ENCODE measurements at places on chromosomes 13 and 19.

- DNase-seq, result no peak
Measured at GRCh38 chr13:112651750-112652511, 37.9 kb upstream of the ATP11A start.

DNA sequence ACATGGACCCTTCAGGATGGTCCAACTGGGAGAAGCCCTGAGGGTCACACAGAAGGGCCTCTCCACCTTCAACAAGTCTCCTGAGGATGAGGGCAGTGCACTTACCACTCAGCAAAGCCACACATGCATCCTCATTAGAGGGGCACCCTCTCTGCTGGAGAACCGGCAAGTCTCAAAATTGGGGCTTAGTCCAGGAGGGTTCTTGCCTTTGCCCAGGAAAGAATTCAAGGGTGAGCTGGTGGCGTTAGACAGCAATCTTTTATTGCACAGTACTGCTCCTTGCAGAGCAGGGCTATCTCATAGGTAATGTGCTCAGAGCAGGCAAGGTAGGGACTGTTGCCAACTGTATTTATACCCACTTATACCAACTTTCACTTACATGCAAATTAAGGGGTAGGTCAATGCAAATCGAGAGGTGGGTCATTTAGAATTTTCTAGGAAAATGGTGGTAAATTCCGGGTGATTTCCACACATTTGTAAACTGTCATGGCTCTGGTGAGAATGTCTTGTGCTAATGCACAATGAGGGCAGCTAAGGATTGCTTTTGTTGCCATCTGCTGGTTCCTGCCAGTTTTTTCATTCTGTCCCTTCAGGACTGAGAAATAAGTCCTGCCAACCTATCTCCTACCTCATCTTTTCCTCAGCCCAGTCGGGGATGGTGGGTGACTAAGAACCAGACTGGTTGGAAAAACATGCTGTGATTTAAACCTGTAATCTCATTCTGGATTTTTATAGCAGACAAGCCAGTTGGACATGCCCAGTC, 27.8 kb upstream of the IGSF23 start:
- DNase-seq, result no peak

DNA sequence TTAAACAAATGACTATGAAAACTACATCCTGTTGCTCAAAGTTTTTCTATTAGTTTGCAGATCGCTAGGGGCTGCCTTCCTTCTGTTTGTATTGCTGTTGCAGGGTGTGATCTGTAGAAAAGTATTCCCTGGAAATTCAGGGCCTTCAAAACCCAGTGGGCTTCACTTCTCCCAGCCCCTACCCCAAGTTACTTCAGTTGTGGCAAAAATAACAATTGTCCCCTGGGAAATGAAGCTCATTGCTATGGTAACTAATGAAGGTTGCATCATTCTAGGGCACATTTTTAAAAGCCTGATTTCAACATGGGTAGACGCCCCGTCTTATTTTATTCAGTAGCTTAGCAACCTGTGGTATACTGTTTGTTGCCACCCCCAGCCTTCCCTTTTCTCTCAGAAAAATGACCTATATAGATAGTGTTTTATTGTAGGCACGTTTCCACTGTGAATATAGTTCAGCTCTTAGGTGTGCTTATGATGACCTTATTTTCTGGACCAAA, 60.9 kb downstream of the WDFY2 start:
- no peak for DNase-seq

DNA sequence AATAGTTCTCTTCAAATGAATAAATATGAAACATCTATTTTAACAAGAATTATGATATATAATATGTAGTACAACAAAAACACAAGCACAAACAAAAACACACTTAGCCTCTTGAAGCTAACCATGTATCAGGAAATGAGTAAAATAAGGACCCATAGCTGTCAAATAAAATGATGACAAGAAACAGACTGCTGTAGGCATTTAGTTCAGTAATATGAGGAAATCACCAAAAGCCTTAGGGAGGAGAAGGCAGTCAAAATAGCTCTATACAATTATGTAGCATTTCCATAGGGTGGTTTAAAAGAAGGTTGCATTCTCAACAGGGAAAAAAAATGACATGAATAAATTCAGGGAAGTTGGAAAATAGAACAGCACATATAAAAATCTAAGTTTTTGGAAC, 163.4 kb downstream of the PCDH20 start:
- DNase-seq, result no peak

DNA sequence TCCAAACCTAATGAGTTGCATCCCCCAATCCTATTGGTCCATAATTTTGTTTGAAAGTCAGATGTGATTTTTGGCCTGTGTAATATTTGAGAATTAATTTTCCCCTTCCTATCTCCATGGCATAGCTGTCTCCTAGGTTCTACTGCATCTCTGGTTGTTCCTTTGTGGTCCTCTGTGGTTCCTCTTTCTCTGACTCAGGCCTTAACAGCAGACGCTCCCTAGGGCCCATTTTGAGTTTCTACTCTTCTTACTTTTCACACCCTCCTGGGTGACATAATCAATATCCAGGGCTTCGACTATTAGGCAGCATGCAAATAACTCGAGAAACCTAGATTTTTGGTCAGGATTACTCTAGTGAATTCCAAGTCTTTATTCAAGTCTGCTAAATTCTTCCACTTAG, 160.7 kb downstream of the RFC3 start:
- DNase-seq, result no peak

- no peak for DNase-seq
Measured at GRCh38 chr19:4914736-4915501, 5.6 kb downstream of the UHRF1 start.

DNA sequence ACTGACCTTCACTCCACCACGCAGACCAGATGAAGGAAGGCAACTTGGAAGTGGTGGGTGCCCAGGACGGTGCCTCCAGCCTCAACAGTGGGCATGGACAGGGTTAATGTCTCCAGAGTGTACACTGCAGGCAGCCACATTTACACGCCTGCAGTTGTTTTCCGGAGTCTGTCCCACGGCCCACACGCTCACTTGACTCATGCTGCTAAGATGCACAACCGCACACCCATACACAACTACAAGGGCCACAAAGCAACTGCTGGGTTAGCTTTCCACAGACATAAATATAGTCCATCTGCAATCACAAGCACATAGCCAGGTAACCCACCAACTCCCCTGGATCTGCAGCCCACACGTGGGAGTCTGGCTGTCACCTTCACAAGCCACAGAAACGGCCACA, 12.6 kb upstream of the AXL start:
- DNase-seq, result no peak

GRCh38 chr19:12681074-12681987, at the start of gene DHPS:
Gene DHPS (minus strand): TSS chr19:12681880. CDS start chr19:12681766, 114 bp downstream.
- peak; percentile 96 for DNase-seq

DNA sequence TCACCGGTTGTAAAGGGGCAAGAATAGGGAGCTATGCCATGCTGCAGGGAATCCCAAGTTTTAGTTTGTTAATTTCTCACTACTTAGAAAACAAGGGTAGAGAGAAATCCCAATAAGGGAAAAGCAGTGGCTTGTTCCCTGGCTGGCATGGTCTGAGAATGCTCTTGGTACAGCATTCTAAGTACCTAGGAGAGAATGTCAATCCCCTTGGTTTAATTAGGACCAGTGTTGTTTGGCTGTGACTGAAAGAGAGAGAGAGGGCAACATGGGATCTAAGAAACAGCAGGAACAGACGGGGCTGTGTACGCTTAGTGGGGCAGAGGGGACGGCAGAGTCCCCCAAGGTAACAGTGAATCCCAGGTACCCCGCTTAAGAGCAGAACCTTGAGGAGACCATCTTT, 228.8 kb downstream of the PCDH9 start:
- DNase-seq, result no peak

DNA sequence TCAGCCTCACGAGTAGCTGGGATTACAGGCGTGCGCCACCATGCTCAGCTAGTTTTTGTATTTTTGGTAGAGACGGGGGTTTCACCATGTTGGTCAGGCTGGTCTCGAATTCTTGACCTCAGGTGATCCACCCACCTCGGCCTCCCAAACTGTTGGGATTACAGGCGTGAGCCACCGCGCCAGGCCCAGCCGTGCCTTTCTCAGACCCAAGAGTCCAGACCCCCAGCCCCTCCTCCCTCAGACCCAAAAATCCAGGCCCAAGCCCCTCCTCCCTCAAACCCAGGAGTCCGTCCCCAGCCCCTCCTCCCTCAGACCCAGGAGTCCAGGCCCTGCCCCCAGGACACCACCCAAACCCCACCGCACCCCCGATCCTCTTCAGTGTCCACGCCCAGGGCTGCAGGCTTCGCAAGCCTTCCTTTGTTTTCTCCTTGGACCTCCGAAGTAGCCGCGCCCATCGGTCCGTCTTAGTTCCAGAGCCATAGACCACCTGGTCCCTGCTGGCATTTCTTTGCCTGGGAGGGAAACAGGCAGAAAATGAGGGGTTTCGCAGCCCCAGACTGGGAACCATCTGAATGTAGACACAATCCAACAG, 3.7 kb downstream of the TMC4 start:
- no peak for DNase-seq

DNA sequence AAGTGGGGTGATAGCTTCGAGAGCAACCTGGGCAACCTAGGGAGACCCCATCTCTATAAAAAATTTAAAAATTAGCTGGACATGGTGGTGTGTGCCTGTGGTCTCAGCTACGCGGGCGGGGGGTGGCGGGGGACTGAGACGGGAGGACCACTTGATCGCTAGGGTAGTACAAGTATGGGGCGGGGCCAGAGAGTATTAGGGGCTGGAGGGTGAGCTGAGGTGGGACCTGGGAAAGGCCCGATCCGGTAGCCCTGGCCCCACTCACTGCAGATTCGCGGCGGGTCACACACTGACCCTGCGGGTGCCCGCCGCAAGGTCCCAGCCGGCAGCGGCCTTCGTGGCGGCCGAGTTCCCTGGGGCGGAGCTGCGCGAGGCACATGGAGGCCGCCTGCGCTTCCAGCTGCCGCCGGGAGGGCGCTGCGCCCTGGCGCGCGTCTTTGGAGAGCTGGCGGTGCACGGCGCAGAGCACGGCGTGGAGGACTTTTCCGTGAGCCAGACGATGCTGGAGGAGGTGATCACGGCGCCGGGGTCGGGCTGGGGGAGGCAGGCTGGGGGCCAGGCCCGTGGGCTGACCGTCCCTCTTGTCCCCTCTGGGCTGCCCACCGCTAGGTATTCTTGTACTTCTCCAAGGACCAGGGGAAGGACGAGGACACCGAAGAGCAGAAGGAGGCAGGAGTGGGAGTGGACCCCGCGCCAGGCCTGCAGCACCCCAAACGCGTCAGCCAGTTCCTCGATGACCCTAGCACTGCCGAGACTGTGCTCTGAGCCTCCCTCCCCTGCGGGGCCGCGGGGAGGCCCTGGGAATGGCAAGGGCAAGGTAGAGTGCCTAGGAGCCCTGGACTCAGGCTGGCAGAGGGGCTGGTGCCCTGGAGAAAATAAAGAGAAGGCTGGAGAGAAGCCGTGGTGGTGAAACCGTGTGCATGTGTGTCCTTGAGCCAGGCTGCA, 2.0 kb upstream of the ARHGAP45 start:
- no peak for DNase-seq

DNA sequence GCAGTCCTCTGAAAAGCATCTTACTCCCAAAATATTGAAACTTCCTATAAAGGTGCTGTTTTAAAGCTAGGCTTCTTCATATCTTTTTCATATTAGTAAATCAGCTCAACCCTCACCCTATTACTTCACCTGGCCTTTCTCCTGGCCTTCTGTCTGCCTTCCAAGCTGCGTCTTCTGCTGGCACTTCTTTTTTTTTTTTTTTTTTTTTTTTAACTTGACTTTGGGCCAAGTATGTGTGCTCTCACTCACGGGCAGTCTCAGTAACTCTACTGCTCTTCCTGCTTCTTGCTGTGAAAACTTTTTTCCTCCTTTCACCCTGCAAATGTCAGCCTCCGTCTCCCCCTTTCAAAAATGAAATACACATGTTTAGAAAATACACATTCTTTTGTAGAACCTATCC, 41.2 kb upstream of the KCTD4 start:
- no peak for DNase-seq

DNA sequence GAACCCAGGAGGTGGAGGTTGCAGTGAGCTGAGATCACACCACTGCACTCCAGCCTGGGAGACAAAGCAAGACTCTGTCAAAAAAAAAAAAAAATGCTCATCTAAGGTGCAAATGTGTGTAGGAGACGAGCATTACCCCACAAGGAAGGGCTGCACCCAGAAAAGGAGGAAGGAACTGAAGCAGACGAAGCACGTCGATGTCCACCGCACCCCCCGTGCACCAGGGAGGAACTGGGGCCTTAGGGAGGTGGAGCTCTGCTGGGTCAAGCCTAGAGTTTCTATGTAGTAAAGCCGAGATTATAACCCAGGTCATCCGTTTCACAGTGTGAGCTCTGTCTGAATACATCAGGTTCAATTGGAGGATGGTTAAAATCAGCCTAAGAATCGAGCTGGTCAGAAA, 1.1 kb downstream of the VSTM1 start:
- no peak for DNase-seq

DNA sequence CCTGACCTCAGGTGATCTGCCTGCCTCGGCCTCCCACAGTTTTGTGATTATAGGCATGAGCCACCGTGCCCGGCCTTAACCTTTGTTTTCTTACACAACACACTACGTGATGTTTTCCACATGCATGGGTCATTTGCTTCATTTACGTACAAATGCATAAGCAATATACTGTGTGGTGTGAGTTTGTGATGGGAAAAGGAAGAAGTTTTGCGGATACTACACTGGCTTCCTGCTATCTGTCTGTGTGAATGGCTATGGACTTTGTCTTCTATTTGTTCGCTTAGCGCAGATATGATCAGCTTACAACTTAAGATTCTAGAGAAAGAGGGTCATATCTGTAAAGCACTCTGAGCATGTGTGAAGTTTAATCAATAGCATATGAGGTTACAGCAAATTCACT, 5.5 kb upstream of the ALOX5AP start:
- no peak for DNase-seq

DNA sequence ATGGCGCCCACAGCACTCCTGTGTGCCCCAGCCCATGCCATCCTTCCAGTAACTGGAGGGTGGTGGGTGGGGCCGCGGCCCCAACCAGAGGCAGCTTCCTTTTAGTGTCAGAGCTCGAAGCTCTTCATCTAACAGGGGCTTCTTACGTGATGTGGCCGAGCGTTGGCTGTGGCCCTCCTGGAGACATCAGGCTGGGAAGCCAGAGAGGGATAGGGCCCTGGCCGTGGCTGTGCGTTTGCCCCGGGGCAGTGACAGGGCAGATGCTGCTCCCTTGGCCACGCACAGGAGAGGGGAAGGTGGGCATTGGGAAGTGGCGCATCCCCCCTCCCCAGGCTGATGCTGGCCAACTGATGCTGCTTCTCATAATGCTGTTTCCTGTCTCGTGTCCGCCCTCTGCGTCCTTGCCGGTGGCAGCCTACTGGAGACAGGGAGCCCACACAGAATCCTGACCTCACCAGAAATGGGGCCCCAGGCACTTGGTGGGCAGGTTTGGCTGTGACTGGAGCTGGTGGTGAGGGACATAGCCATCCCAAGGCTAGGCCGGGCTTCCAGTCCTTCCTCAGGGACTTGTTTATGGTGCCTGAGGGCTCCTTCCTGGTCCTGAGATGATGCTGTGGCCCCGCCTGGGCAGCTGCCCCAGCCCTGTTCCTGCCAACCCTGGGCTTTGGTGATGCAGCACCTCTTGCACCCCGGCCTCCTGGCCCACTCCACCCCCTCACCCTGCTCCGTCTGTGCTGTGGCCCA, 34.3 kb downstream of the ATP4B start:
- no peak for DNase-seq

Measured in DMS79 (cell line).